Mesothelial cell of epicardium (in vitro differentiated cells): ENCODE measurements at places on chromosomes 13 and 19.

- H3K27ac ChIP-seq: no peak overlapping the region
- H3K27me3 ChIP-seq: no peaks in the 10 kb centered on the region
- no peak overlapping the region for H3K4me3 ChIP-seq
- H3K36me3 ChIP-seq: no peaks in the 10 kb centered on the region
- no peak for DNase-seq
Observed at GRCh38 chr13:82467626-82468025, 1414.6 kb downstream of the SLITRK1 start.

- no peaks in the 10 kb centered on the region for H3K27me3 ChIP-seq
- H3K4me1 ChIP-seq: peaks cover 29% of the 10 kb centered on the region
- DNase-seq: no peak
- no peaks in the 10 kb centered on the region for H3K36me3 ChIP-seq
- peak overlapping the region; percentile 36 for H3K4me3 ChIP-seq
Observed at GRCh38 chr19:12912571-12912970, 6.5 kb downstream of the SYCE2 start.

DNA sequence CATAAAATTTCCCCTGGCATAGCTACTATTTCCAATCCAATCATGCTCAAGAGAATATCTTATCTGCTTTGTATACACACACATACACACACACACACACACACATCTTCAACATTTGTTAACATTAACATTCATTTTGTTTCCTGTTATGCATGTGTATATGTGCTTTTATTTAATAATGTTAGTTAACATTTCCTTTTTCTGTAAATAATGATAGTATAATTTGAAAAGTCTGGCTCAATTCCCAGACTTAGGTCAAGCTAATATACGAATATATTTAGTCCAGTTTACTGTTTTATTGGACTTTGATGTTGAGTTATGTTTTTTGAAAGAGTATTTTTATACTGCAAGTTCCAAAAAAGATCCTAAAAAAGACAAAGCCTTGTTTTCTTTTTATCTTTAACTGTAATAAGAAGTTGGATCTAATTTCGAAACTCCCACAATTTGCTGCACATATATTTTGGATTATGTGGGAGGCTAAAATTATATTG is 1072.4 kb downstream of the EFNB2 start:
- H3K27ac ChIP-seq: no peak overlapping the region
- DNase-seq: no peak
- peaks cover 42% of the 10 kb centered on the region for H3K4me1 ChIP-seq
- no peak overlapping the region for H3K4me3 ChIP-seq
- peaks cover 2% of the 10 kb centered on the region for H3K36me3 ChIP-seq
- no peaks in the 10 kb centered on the region for H3K27me3 ChIP-seq

GRCh38 chr13:75896271-75896670 is 260.1 kb downstream of the LMO7 start:
- DNase-seq: no peak
- H3K4me1 ChIP-seq: peaks cover 5% of the 10 kb centered on the region
- no peaks in the 10 kb centered on the region for H3K36me3 ChIP-seq
- H3K27ac ChIP-seq: no peak overlapping the region
